ENCODE measurements at places on chromosomes 7 and 10.

DNA sequence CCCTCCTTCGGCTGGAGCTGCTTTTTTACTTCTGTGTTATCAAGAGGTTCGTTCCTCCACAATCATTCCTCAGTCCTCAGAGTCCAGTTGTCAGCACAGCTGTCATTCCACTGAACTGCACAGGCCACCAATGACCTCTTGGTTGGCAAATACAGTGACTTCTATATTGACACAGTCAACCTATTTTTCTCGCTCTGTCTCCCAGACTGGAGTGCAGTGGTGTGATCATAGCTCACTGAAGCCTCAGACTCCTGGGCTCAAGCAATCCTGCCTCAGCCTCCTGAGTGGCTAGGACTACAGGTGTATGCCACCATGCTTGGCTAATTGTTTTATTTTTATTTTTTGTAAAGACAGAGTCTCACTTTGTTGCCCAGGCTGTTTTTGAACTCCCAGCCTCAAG, 27.7 kb downstream of the CRCP start:
- no peak for DNase-seq

GRCh38 chr7:28316489-28316888, 95.8 kb upstream of the CREB5 start:
- peak; percentile 76 for DNase-seq

GRCh38 chr10:96747734-96748550, 27.6 kb upstream of the PIK3AP1 start:
- no peak for DNase-seq

- DNase-seq, result no peak
Observed at GRCh38 chr10:130337305-130337640, 201.1 kb downstream of the GLRX3 start.

DNA sequence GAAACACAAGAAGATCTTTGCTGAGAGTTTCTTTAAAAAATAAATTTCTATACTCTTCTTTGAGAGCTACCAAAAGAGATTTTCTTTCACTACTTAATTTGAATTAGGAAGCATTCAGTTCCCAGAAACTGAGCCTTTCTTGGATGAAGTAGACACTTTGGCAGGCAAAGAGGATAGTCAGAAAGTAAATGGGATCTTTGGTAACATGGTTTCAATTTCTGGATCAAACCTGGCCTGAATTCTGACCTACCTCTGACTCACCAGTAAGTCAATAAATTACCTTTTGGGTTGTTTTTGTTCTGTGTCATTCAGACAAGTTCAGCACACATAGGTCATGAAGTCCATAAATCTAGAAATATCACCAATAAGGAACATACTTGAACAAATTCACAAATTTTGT, 26.8 kb upstream of the CABCOCO1 start:
- DNase-seq, result peak; percentile 73

- DNase-seq, result no peak
Observed at GRCh38 chr10:30186371-30186875, 127.0 kb upstream of the JCAD start.

All from foreskin fibroblast (primary cell).